ENCODE measurements at places on chromosomes 5 and 9.

GRCh38 chr5:130090569-130091270 is 186.5 kb downstream of the CHSY3 start:
- DNase-seq: no peak

DNA sequence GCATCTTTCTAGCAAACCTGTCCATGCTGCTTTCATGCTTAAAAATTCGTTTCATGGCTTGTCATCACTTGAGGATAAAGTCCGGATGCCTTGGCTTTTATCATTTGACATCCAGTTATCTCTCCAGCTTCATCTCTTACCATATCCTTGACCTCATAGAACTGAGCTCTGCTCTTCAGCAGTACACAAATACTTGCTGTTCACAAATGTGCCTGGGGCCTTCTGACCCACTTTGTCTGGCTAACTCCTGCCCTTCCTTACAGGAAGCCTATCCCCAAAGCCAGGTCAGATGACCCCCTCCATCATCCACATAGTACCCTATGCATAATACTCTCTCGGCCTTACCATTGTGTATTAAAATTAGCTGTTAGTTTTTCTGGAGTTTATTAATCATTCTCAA is 249.1 kb downstream of the SAXO1 start:
- no peak for DNase-seq

- DNase-seq: no peak
Observed at GRCh38 chr9:118711843-118712242, 657.4 kb downstream of the BRINP1 start.

- DNase-seq: peak; percentile 42
Observed at GRCh38 chr5:91641730-91642350, 258.7 kb upstream of the ARRDC3 start.

GRCh38 chr5:137305971-137306602 is 193.0 kb downstream of the SPOCK1 start:
- DNase-seq: no peak

GRCh38 chr5:12460493-12461261 is 556.4 kb upstream of the CTNND2 start:
- no peak for DNase-seq

GRCh38 chr5:168270476-168270875 is 21.0 kb upstream of the WWC1 start:
- no peak for DNase-seq

DNA sequence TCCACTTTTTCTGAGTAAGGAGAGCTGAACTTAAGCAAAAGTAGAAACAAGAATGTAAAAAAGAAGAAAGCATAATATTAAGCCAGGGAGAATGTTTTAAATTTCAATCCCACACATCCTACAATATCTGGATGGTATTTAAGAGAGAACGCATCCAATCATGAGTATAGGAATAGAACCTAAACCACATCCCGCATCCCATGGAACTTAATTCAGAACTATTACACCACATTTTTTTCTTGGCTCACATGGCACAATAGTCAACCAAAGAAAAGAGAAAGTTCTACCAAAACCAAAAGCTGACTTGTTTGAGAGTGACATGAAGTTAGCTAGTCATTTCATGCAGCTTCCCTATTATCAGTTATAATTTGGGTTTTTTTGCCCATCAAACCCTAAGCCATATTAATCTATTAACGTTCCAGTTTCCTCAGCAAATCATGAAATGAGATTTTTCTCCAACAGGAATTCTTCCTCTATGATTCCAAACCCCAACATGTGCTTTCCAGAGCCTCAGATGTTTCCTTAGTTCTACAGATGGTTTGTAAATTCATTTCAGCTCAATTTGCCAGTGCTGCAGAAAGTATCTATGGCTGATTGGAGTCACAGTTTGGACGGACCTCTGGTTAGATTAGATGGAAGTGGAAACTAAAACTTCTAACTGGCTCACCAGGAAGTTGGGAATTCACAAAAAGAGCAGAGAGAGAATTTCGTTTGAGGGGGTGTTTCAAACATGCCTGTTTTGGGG is 22.5 kb downstream of the ADAMTSL1 start:
- no peak for DNase-seq

DNA sequence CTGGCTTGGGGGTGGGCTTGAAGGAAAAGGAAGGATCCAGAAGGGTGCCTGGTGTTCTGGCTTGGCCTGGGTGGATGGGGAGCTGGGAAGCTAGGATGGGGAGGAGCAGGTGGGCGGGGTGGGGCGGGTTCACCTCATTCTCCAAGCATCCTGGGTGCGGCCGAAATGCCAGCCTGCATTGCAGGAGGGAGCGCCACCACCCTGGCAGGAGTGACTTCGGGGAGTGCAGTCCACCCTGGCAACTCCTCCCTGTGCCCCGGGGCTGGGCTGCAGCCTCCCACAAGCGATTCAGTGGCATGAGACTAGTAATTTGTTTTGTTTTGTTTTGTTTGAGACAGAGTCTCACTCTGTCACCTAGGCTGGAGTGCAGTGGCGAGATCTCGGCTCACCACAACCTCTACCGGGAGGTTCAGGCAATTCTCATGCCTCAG is 5.5 kb downstream of the TTC16 start:
- peak; percentile 45 for DNase-seq

DNA sequence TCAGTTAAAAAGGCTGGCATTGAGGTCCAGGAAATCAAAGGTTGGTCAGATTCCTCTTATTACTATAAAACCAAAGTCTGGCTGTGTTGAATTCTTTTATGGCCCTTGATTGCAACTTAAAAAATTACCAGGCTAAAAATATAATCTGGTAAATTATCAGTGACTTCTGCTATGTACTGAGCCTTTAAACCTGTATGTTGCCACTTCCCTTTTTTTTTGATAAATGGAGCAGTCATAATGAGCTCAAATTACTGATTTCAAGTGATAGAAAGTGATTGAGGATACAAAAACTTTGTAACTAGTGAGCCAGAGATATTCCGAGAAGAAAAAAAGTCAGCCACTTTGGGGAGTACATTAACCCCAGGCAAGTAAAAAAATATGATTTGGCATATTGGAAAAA is 100.1 kb downstream of the GIN1 start:
- no peak for DNase-seq

DNA sequence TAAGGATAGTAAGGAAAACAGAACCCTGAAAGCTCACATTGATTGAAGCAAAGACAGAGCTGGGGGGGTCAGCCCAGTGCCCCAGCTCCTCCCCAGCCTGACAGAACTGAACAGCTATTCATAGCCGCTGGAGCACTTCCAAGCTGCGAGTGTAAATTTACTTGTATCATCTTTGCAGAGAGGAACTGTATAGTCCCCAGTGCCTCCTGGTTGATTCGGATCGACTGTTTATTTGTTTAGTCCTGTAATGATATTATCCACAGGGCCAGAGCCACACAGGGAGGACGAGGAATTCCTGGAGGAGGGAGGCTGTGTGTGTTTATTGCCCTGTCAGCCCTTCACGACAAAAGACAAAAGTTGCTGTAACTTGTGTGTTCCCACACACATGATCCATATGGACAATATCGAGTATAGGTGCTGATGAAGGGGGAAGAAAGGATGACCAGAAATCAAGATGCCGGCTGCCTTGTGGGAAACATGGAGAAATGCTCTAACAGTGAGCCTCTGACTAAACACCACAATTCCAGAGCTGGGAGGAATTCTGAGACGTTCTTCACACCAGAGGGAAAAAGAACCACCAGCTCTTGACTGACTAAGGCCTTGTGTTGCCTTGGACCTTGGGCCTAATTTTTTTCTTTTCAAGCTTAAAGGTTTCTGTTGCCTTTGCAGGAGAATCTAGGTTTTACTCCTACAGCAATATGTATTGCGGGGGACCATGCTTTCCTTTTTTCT is 31.1 kb downstream of the FOXD1 start:
- no peak for DNase-seq

- DNase-seq: no peak
Observed at GRCh38 chr5:74953937-74954720, 87.9 kb upstream of the FAM169A start.

GRCh38 chr5:164868761-164869160 is 1363.3 kb downstream of the MAT2B start:
- no peak for DNase-seq

DNA sequence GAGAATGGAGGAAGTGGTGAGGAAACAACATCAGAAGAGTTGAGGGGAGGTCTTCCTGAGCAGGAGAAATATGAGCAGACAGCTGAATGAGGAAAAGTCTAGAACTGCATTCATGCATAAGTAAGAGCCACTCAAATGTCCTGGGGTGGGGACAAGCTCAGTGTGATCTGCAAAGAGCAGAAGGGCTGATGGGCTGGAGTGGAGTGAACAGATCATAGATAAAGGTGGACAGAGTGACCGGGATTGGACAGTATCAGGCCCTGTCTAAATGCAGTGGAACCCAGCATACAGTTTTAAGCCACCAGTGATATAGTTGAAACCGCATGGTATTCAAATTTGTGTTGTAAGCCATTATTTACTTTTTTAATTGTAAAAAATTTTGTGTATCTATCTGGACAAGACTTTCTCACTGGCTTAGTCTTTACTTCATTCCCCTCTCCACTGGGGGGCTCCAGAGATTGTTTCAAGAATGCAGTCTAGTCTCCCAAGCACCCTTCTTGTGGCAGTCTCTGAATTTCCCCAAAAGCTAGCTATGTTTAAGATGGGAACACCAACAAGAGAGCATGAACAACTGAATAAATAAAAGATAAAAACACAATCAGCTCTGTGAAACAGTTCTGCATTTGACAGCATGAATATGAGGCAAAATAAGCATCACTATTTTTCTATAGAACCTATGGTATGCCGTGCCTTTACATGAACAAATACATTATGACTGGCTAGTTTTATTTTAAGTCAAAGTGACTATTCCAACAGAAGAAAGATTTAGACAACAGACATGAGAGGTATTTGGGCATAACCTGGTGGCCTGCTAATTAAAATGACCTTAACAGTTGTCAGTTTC is 10.7 kb upstream of the STK32A start:
- DNase-seq: peak; percentile 7

GRCh38 chr5:139385061-139386049 is 2.3 kb upstream of the SLC23A1 start:
- peak; percentile 39 for DNase-seq

GRCh38 chr9:27548055-27548741 is 18.6 kb upstream of the MOB3B start:
- no peak for DNase-seq

- no peak for DNase-seq
Observed at GRCh38 chr5:115855959-115856358, 14.2 kb downstream of the AP3S1 start.

DNA sequence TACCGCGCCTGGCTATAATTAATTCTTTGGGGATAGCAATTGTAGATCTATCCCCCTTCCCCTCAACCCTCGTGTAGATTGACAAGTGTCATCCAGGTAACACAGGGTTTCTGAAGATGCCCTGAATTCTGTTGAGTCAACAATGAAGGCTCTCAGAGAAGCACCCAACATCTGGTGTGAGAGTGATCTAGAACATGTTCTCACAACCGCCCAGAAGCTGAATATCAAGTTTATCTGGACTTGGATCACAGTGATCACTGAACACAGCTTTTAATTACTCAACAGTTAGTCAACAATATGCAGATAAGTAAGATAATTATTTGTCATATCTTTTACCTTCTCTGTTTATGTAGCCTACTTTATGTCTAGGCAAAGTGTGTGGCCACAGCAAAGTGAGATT is 204.2 kb upstream of the RGMB start:
- no peak for DNase-seq

GRCh38 chr5:106875591-106876297 is 795.0 kb downstream of the EFNA5 start:
- DNase-seq: no peak

DNA sequence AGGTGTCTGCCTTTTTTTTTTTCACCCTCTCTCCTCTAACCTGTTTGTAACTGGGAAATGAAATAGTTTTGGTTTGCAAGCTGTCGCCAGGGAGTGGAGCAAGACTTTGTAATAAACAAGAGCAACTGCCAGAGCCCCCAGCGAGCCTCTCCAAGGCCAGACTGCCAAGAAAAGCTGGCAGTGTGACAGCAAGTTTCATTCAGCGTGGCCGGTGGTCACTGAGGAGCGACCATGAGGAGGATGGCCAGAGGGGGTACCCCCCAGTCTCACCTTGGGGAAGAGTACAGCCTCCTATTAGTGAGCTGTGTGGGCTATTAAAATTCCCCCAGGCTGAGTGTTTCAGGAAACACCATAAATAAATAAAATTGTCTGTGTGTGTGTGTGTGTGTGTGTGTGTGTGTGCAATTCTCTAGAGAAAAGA is 49.9 kb downstream of the ZFAND5 start:
- DNase-seq: no peak

DNA sequence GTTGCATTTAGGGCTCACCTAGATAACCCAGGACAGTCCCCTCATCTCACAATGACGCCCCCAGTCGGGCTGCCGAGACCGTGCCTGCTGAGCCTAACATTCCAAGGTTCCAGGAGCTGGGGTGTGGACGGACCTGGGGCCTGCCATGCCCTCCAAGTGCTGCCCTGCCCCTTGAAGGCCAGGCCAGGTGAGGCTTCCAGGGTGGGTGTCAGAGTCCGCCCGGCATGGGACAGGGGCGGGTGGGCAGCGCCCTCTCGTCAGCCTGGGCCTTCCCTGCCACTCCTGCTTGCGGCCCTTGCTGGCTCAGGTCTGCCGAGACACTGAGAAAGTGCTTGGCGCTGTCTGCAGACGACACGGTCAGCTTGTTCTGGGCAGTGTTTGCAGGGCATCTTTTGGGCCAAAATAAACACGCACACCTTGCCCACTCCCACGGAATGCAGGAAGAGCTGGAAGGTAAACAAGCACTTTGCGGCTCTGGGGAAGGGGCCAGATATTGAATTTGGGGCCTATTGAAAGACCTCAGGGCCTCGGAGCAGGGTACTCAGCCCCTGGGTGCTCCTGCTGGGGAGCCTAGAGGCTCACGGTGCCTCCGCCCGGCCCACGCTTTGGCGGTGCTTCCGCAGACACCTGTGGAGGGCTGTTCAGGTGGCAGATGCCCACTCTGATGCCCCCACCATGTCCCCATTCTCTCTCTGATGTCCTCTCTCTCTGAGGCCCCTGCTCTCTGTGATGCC is 4.2 kb upstream of the SCGB3A1 start:
- no peak for DNase-seq

GRCh38 chr9:109967651-109968642 is 187.9 kb downstream of the PALM2AKAP2 start:
- DNase-seq: peak; percentile 54

- DNase-seq: peak; percentile 76
Observed at GRCh38 chr5:108728566-108729241, 19.0 kb upstream of the FER start.

GRCh38 chr5:10448754-10449360 is 7.2 kb downstream of the ROPN1L start:
- DNase-seq: no peak

GRCh38 chr9:97557606-97558095 is 56.2 kb downstream of the TMOD1 start:
- DNase-seq: no peak

GRCh38 chr9:33659921-33660320 is 135.4 kb upstream of the PRSS3 start:
- DNase-seq: no peak
